Fibroblast of mammary gland (primary cell): ENCODE measurements at places on chromosomes 16 and 17.
A peak's percentile ranks its signal among the peaks of the same experiment; 100 is the strongest.

GRCh38 chr17:39929646-39930407 lies 2.3 kb downstream of the LRRC3C start:
- DNase-seq: peak; percentile 77

- DNase-seq: no peak
These were observed 22.6 kb downstream of the COG1 start for GRCh38 chr17:73215447-73215846.

- no peak for DNase-seq
These were observed 36.3 kb downstream of the TSC2 start for GRCh38 chr16:2083876-2084780.

GRCh38 chr16:10918294-10919002 lies 23.8 kb downstream of the DEXI start:
- DNase-seq: peak; percentile 96

GRCh38 chr16:2058872-2059271 lies 11.1 kb downstream of the TSC2 start:
- no peak for DNase-seq

DNA sequence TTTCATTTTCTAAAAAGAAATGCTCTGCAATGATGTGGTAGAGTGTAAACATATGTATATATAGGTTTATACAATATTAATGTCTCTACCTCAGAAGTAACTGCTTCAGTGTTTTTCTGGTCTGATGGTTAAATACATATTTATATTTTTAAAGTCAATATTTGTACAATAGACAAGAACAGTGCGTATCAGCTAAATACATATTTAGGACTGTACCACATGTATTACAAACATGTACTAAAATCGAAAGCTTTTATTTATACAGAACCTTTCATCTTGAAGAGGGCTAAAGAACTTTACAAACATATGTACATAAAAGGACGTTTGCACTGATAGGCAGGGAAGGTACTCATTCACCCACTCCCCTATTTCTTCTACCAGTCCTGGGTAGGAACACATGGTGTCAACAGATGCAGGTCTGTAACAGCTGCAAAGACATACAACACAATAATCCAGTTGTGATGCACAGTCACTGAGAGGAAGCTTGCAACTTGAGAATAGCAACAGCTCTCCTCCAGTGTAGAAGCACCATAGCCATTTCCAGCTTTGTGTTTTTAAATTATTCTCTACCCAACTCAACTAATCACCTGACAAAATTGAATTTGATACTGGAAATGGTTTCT lies 206.9 kb upstream of the C17orf78 start:
- DNase-seq: no peak

DNA sequence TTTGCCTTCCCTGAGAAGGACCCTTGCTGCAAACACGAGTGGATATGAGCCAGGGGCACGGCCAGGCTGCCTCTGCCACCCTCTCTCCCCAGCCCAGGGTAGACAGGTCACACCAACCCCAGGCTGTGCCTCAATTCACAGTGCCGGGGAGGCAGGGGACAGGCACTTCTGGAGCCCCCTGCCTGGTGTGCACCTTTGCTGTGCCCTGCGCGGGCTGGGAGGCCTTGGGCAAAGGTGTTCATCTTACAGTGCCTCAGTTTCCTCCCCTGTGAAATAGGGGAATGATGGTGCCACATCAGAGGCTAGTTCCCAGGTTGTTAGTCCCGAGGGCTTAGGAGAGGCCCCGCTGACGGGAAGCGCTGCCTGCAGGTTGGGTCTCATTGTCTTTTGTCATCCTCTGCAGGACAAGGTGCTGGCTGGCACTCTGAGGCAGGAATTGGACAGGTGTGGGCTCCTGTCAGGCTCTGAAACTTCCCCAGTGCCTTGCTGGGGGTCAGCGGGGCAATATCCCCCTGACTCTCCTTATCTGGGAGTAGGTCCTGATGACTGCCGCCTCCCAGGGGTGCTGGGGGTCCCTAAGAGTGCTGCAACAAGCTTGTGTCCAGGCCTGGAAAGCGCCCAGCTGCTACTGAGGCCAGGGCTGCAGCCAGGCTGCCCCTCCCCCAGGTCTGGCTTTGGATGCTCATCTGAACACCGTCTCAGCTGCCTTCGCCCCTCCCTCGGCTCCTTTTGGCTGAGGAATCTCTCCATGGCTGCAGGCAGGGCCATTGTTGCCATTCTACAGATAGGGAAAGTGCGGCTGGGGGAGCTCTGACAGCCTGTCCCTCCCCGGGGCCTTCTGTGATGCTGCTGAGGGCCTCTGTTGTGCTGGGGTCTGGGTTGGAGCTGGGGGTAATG lies 3.1 kb downstream of the PRSS21 start:
- DNase-seq: no peak

DNA sequence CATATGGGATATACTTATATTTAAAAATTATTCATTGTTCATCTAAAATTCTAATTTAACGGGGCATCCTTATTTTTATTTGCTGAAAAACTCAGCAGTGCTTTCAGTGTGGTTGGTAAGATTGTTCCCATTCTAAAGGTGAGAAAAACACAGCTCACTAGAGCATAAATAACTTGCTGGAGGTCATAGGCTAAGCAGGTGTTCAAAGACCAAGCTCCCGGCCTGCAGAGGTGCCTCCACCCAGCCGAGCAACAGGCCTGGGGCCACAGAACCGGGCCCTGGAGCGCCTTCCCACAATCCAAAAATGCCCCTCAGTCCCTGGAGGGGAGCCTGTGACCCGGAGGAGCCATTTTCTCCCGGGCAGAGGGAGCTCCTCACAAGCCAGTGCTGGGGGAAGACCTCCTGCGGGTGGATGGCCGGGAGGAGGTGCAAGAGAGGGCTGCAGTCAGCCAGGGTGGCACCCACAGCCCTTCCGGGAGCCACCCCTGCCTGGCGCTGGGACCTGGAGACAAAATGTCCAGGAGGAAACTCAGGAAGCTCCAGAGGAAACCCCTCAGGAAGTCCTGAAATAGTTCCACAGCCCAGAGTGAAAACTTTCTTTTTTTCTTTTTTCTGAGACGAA lies 14.7 kb downstream of the ABR start:
- DNase-seq: no peak

- DNase-seq: no peak
These were observed 61.4 kb downstream of the ZDHHC7 start for GRCh38 chr16:84949772-84950436.

DNA sequence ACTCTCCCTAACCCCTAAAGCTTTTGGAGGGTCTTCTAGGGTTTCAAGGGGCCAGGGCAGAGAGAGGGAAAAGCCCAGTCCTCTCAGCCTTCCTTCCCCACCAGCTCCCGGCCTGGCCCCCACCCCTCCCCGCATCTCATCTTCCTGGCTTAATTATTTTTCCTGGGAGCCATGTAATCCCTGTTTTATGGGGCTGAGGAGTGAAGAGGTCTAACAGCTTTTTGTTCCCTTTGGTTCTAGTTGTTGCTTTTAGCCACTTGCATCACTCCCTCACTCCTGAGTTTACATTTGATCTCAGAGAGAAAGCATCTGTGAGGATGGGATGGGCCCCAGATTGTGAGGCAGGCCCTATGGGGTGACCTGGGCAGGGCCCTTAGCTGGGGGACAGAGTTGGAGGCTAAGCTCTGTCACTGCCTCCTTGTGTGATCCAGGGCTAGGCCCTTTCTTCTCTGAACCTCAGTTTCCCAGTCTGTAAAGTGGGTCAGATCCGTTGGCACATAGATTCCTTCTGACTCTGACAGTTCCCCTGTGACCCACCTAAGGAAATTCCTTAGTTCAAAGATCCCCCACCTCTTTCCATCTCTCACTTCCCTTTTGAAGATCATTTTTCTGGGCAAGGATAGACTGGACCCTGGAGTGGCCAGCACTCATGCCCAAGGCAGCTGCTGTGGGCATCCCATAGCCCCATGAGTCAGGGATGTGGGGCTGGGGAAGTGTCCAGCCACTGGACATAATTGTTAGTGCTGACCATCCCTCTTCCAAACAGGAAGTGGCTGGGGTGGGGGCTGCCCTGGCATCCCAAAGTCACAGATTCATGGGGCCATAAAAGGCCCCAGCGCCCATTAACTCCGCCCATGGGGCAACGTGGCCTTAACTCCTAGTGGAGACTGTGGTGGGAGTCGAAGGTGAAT lies 20.1 kb downstream of the UNC119 start:
- DNase-seq: no peak

DNA sequence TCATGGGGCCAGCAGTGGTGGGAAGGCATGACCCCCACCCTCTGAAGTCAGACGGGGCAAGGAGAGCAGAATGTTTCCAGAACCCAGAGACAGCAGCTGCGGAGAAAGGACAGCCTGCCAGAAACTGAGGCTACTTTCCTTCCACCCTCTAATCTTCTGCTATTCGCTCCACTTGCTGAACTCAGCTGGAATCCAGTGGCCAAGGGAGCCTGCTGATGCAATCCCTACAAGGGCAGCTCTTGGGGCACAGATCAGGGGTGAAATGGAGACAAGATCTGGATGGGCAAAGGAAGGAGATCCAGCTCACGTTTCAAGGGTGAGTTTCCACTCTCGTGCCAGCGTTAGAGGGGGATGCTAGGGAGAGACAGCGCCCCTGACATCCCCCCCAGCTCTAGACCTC lies 479.1 kb downstream of the SLC39A11 start:
- peak; percentile 30 for DNase-seq
